ENCODE measurements at places on chromosomes 4 and X.

- DNase-seq = no peak
Measured at GRCh38 chrX:126580877-126581276, 28.3 kb upstream of the DCAF12L1 start.

GRCh38 chrX:49701933-49702332 is 6.1 kb upstream of the PAGE1 start:
- no peak for DNase-seq

DNA sequence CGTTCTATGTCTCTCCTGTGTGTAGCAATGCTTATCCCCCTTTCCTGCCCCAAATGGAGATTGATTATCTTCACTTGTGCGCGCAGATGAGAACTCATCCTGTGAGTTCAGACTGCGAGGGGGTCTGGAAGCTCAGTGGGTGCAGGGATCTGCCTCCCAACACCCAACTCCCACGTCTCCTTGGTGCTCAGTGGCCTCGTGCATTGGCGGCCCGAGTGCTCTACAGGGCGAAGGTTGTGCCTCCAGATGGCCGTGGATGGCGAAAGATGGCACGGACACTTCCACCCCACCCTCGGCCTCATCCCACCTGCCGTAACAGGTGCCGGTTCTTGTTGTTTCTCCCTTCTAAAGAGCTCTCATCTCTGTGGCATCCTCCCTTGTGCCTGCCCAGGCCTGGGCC is 45.1 kb upstream of the SORCS2 start:
- no peak for DNase-seq

- no peak for DNase-seq
Measured at GRCh38 chrX:77431227-77431626, 16.0 kb upstream of the FGF16 start.

- no peak for DNase-seq
Measured at GRCh38 chrX:119648421-119648775, 42.2 kb upstream of the NKRF start.

- no peak for DNase-seq
Measured at GRCh38 chrX:2878563-2878962, 49.8 kb downstream of the GYG2 start.

Measured in activated naive CD4-positive, alpha-beta T cell treated with Interleukin-2 at 50 U/mL for 16 hours (primary cell).